T-cell (primary cell): ENCODE measurements at places on chromosomes 6 and 20. TPM values are rescaled to one million over a fixed set of nuclear protein-coding genes. Genes with fewer than 3 reads are reported as not detected.

- H3K4me3 ChIP-seq, result no peak overlapping the region
- DNase-seq, result no peak
- H3K4me1 ChIP-seq, result no peaks in the 10 kb centered on the region
- H3K36me3 ChIP-seq, result no peaks in the 10 kb centered on the region
- peaks cover 25% of the 10 kb centered on the region for H3K27me3 ChIP-seq
These were observed 232.8 kb upstream of the GMDS start for GRCh38 chr6:2478200-2478599.

DNA sequence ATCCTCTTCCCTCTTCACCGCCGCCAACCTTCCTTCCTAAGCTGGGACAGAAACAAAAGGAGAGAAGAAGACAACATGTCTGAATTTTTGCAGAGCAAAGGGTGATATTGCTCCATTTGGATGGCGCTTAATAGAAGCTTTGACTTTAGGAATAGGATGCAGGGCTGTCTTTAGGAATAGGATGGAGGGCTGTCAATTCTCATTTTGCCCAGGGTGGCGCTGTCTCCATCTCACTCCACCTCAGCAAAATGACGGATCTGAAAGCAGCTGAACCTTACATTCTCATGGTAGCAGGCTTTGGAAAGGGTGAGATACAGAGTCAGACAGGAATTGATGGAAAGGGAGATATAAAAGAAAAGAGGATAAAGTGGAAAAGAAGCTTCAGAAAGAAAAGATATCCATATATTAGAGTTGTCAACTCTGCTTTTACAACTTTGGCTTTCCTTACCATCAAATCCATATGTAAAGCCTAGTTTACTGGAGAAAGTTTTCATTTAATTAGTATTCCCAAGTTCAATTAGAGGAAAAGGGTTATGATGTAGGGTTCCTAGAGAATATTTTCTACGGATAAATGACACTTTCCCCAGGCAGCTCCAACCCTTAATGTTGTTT, 2.4 kb downstream of the MTCL3 start:
- no peak for DNase-seq
- H3K4me3 ChIP-seq, result peak overlapping the region; percentile 56
- H3K4me1 ChIP-seq, result peaks cover 7% of the 10 kb centered on the region
- peaks cover 21% of the 10 kb centered on the region for H3K27me3 ChIP-seq
- no peaks in the 10 kb centered on the region for H3K36me3 ChIP-seq

DNA sequence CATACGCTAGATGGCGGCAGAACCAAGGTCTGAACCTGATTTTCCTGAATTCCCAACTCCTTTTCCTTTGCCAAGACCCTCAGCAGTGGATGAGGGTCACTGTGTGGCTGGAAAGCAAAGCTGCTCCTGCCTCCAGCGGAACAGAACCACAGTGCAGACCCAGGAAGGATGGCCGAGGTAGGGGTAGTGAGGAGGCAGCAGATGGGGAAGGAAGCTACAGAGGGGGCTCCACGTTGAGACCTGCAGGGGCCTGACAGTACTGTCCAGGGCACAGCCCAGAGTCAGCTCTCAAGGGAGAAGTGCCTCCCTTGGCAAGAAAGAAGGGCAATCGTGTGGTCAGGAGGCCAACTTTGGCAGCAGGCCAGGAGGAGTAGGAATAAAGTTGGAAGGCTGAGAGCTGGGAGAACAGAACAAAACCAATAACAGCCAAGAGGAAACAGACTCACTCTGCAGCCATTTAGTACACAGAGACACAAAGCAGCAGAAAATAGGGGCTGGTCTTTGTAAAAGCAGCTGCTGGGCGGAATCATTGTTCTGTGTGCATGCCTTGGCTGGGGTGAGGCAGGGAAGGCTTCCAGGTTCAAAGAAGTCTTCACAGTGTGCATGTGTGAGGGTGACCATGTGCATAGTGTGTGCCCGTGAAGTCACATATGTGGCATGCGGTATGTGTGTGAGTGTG, 3.1 kb downstream of the GABRR2 start:
- H3K27ac ChIP-seq, result no peak overlapping the region
- no peaks in the 10 kb centered on the region for H3K4me1 ChIP-seq
- H3K27me3 ChIP-seq, result no peaks in the 10 kb centered on the region
- H3K36me3 ChIP-seq, result peaks cover 3% of the 10 kb centered on the region
- no peak overlapping the region for H3K4me3 ChIP-seq
- DNase-seq, result no peak

GRCh38 chr6:69343851-69344250, 453.0 kb downstream of the LMBRD1 start:
- no peak for DNase-seq
- H3K27ac ChIP-seq, result no peak overlapping the region
- H3K27me3 ChIP-seq, result no peaks in the 10 kb centered on the region
- no peaks in the 10 kb centered on the region for H3K36me3 ChIP-seq
- no peak overlapping the region for H3K4me3 ChIP-seq

GRCh38 chr20:4234128-4234527, 218.8 kb upstream of the RNF24 start:
- H3K36me3 ChIP-seq, result no peaks in the 10 kb centered on the region
- peaks cover 64% of the 10 kb centered on the region for H3K27me3 ChIP-seq
- no peaks in the 10 kb centered on the region for H3K4me1 ChIP-seq

DNA sequence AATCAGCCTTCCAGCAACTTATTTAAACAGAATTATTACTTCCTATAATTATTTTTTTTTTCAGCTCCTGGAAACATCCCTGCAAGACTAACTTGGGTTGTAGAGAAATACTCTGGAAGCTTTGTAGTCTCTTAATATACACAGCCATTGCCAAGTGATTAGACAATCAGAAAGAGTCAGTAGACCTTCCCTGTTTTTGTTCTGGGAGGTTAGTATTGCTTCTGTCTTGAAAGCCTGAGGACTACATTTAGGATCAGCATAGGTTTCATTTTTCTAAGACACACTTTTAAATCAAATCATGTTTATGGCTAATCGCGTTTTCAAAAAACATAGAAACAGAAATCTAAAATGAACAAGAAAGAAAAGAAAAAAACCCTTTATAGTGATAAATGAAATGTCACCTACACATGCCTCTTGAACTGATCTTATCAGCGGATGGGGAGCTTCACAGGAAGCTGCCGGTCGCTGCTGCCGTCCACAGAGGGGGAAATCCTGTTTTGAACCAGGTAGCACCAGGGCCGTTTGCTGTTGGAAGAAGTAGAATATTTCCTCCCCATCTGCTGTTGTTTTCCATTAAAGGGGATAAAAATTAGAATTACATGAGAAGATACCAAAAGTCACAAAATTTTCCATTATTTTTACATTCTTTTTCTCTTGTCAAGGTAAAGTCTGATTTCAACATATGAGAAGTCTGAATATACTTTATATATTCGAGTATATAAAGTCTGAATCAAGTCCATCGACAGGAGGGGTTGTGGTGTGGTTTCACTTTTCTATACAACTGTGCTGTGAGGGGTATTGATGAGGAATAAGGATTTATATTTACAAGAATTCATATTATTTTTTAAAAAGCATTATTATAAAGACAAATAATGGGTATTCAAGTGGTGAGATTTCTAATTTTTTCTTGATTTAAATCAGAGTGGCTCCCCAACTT, 94.6 kb downstream of the ARMC2 start:
- no peaks in the 10 kb centered on the region for H3K36me3 ChIP-seq
- H3K4me3 ChIP-seq, result peak overlapping the region; percentile 4
- H3K27ac ChIP-seq, result peak overlapping the region; percentile 78
- no peaks in the 10 kb centered on the region for H3K27me3 ChIP-seq

DNA sequence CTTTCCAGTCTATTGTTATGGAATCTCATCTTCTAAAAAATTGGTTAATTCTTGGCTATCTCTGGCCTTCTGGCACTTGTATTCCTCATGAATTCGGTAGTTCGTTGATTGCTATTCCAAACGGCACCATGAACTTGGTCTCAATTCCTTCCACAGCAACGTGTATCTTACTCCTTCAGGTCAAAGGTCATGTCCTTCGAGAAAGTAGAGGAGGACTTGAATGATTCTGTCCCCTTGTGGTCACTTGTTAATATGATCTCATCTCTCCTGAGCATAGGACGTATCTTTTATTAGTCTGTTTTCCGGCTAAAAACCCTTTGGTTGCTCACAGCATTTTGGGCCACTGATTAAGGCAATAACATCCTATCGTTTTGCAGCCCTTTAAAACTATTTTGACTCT, 9.4 kb downstream of the TLDC2 start:
- no peaks in the 10 kb centered on the region for H3K4me1 ChIP-seq
- no peaks in the 10 kb centered on the region for H3K36me3 ChIP-seq
- H3K27me3 ChIP-seq, result no peaks in the 10 kb centered on the region
- no peak overlapping the region for H3K4me3 ChIP-seq
- DNase-seq, result no peak
- no peak overlapping the region for H3K27ac ChIP-seq

GRCh38 chr6:52909131-52909530, 367 bp downstream of the GSTA3 start:
- DNase-seq, result no peak
- H3K27me3 ChIP-seq, result no peaks in the 10 kb centered on the region
- H3K4me3 ChIP-seq, result no peak overlapping the region

- peak; percentile 51 for DNase-seq
- no peak overlapping the region for H3K4me3 ChIP-seq
- no peaks in the 10 kb centered on the region for H3K36me3 ChIP-seq
- H3K27me3 ChIP-seq, result no peaks in the 10 kb centered on the region
- no peak overlapping the region for H3K27ac ChIP-seq
These were observed 43.0 kb upstream of the TMEM200A start for GRCh38 chr6:130322673-130323268.

GRCh38 chr20:17875981-17876385, 92.6 kb downstream of the SNX5 start:
- no peak overlapping the region for H3K27ac ChIP-seq
- H3K4me1 ChIP-seq, result no peaks in the 10 kb centered on the region
- no peak overlapping the region for H3K4me3 ChIP-seq
- H3K36me3 ChIP-seq, result no peaks in the 10 kb centered on the region

- no peaks in the 10 kb centered on the region for H3K4me1 ChIP-seq
- no peak overlapping the region for H3K4me3 ChIP-seq
- DNase-seq, result no peak
- H3K27ac ChIP-seq, result no peak overlapping the region
These were observed 149.6 kb downstream of the LINC00237 start for GRCh38 chr20:20956513-20956931.

- H3K4me1 ChIP-seq, result peaks cover 51% of the 10 kb centered on the region
- H3K4me3 ChIP-seq, result peak overlapping the region; percentile 59
- no peaks in the 10 kb centered on the region for H3K27me3 ChIP-seq
These were observed 9.4 kb upstream of the ARMC12 start for GRCh38 chr6:35727231-35727934.

DNA sequence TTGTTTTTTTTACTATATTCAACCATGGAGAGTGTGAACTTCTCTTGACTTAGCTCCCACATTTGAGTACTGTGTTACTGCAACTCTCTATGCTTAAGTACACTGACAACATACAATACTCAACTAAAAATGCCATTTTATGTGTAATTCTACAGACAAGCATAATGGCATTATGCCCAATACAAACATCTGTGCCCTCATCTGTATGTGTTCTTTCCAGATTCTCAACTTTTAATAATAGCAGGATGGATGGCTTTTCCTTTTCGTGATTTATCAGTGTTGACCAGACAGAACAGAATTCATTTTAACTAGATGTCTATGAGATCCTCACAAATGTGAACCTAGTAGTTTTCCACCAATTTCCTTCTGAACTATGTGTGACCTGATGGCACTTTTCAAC, 84.2 kb upstream of the MARCKS start:
- no peaks in the 10 kb centered on the region for H3K4me1 ChIP-seq
- no peaks in the 10 kb centered on the region for H3K27me3 ChIP-seq
- H3K27ac ChIP-seq, result no peak overlapping the region
- H3K4me3 ChIP-seq, result no peak overlapping the region

DNA sequence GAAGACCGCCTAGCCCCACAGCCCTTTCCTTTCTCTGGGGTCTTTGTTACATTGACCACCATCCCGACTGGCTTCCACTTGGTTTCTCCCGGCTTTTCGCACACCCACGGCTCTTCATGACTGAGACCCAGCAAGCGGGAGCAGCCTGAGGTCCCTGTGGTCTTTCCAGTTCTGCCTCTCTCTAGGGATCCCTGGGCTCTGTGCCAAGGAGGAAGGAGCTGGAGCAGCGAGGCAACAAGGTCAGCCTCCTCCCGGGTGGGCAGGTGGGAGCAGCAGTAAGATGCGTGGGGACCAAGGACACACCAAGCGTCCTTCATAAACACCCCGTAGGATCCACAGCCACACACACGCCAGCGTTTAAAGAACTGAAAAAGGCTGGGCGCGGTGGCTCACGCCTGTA, 29.6 kb upstream of the MRGBP start:
- H3K36me3 ChIP-seq, result no peaks in the 10 kb centered on the region
- no peak for DNase-seq
- no peak overlapping the region for H3K27ac ChIP-seq
- peaks cover 9% of the 10 kb centered on the region for H3K4me1 ChIP-seq
- no peak overlapping the region for H3K4me3 ChIP-seq

- H3K36me3 ChIP-seq, result no peaks in the 10 kb centered on the region
- H3K27ac ChIP-seq, result no peak overlapping the region
- no peaks in the 10 kb centered on the region for H3K4me1 ChIP-seq
- no peak for DNase-seq
- no peaks in the 10 kb centered on the region for H3K27me3 ChIP-seq
- H3K4me3 ChIP-seq, result no peak overlapping the region
These were observed 429.0 kb upstream of the NRSN1 start for GRCh38 chr6:23696992-23697391.

- H3K4me1 ChIP-seq, result no peaks in the 10 kb centered on the region
- H3K36me3 ChIP-seq, result no peaks in the 10 kb centered on the region
- H3K27me3 ChIP-seq, result peaks cover 19% of the 10 kb centered on the region
- no peak overlapping the region for H3K27ac ChIP-seq
These were observed 113.1 kb downstream of the SYNDIG1 start for GRCh38 chr20:24582373-24583168.

DNA sequence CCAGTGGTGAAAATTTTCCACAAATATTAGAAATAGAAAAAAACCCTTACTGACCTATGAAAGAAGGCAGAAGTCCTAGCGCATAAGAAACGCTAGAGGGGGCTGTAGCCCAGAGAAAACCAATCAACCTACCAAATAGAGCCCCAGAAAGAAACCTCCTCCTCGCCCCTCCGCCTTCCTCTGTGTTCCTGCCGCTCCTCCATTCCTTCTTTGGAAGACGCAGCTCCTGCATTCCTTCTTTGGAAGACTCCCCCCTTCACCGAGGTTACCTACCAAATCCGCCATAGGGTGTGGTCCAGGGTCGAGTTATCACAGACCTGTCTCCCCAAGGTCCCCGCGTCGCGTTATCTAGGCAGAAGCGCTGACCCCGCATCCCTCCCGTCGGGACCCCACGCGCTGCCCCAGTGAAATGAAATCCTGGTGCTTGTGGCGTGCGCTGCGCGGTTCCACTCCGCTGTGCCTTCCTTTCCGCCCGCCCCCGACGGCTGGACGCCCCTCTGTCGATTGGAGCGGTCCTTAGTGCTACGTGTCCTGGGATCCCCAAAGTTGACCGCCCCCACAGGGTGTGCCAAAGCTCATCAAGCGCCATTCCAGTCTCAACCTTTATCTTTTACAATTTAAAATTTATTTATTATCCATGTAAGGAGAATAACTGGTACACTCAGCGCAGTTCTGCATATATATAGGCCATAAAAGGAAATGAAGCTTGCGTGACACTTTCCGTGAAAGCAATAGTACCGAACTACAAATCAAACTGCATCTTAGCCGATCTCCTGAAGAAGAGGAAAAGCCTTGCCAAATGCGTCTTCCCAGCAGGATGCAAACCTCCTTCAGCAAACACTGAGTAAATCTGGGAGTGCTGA, 13.0 kb downstream of the RPP21 start:
- H3K27me3 ChIP-seq, result peaks cover 32% of the 10 kb centered on the region
- H3K27ac ChIP-seq, result no peak overlapping the region
- H3K4me3 ChIP-seq, result peak overlapping the region; percentile 58
- H3K36me3 ChIP-seq, result no peaks in the 10 kb centered on the region

Gene ZNF334
- 0.23 TPM for total RNA-seq

Gene CTAGE9
- total RNA-seq, result not detected

Gene RAET1G
- not detected for total RNA-seq

Gene CDH22
- not detected for total RNA-seq

Gene PRND
- not detected for total RNA-seq

Gene ETV7
- total RNA-seq, result 3.3 TPM

Gene FKBP1A
- 79.4 TPM for total RNA-seq

Gene TUBB1
- not detected for total RNA-seq

Gene C20orf141
- total RNA-seq, result not detected

Gene NKX2-4
- not detected for total RNA-seq
